ENCODE measurements at places on chromosomes 11 and 22. TPM values are rescaled to one million over a fixed set of nuclear protein-coding genes. Genes with fewer than 3 reads are reported as not detected.

EMID1 gene
- total RNA-seq, result 13.2 TPM

DNA sequence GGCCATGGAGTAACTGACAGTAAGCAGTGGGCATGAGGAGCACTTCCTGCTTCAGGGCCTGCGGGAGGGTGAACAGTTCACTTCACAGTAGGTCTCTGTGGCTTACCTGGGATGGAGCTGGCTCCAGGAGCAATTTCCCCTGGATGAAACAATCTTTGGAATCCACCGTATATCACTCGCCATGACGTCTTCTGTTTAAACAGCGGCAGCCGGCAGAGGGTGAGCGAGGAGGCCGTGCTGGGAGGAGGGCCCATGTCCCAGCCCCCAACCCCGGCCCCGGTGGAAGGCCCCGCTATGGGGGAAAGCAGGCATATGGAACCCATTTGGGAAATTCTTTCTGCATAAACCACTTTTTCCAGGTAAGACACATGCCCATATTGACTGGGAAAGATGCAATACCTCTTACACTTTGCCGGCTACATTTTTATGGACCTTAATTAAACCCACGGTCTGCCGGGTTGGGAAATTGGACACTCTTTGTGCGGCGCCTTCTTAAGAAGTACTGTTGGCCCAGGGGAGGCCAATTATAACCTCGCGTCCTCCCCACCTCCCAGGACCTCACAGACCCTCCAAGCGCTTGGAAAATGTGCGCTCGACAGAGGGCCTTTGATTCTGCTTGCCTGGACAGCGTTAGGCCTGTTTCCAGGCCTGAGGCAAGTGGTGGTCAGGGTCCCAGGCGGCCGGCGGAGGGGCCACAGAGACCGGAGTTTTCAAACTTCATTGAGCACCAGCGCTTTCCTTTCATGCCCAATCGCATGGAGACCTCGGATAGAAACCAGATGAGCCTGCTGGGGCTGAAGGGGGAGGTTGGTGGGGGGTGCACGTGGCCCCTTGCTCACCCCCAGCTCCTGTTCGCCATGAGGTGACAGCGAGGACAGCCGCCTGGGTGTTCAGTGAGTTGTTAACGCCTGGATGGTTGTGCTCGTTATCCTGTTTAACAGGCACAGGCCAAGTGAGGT, 40.4 kb downstream of the SMIM38 start:
- no peaks in the 10 kb centered on the region for H3K4me1 ChIP-seq
- no peaks in the 10 kb centered on the region for H3K27me3 ChIP-seq
- no peak overlapping the region for H3K4me3 ChIP-seq
- no peaks in the 10 kb centered on the region for H3K36me3 ChIP-seq
- no peak overlapping the region for H3K27ac ChIP-seq
- DNase-seq, result no peak

DNA sequence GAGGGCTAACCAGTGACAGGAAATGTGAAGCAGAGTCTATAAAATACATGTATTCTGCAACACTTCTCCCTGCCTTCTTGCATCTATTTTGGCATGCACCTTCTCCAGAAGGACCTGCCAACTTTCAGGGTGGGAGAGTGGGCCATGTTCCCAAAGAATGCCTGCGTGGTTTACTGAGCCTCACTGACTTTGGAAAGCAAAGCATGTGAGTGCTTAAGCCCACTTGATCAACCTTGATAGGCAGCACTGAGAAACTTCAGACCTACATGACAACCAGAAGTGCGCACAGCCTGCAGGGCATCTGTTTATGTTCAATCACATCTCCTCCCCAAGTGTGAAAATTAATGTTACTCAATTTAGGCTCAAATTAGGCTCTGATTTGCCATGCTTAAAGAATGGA, 69.2 kb downstream of the AMOTL1 start:
- no peaks in the 10 kb centered on the region for H3K36me3 ChIP-seq
- no peak for DNase-seq
- H3K4me3 ChIP-seq, result no peak overlapping the region
- H3K4me1 ChIP-seq, result no peaks in the 10 kb centered on the region
- H3K27me3 ChIP-seq, result no peaks in the 10 kb centered on the region
- H3K27ac ChIP-seq, result no peak overlapping the region

- H3K36me3 ChIP-seq, result no peaks in the 10 kb centered on the region
- H3K4me3 ChIP-seq, result no peak overlapping the region
- no peak for DNase-seq
- H3K4me1 ChIP-seq, result no peaks in the 10 kb centered on the region
Observed at GRCh38 chr22:46905834-46906233, 143.4 kb downstream of the TBC1D22A start.

DNA sequence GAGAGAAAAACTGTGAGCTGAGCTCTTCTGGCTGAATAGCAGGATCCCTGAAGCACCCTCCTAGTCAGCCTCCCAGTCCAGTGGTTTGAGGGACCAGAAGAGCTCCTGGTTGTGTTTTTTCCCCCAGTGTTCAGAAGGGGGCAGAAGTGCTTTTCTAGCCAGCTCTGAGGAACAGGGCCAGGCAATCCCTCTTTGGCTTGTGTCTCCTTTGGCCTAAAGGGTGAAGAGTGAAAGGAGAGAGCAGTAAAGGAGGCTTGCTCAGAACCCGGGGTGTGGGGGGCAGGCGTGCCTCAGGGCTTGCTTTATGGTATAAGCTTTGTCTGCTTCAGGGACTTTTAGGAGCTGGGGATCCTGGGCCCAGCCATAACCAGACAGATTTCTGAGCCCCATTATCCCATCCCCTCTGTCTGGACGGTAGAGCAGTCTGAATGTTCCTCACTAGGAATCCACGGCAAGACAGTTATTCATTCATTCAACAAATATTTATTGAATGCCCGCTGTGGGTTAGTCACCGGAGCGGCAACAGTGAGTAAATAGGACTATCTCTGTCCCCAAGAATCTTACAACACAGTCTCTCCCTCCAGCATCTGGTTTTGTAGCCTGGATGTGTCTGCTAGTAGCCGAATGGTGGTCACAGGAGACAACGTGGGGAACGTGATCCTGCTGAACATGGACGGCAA, 14.5 kb downstream of the ACP2 start:
- no peak overlapping the region for H3K4me3 ChIP-seq
- no peaks in the 10 kb centered on the region for H3K4me1 ChIP-seq
- H3K27me3 ChIP-seq, result no peaks in the 10 kb centered on the region
- peak overlapping the region; percentile 45 for H3K27ac ChIP-seq

GRK3 gene
- total RNA-seq, result 25.3 TPM

GRCh38 chr22:20296598-20296997, 23.3 kb downstream of the DGCR6L start:
- H3K4me1 ChIP-seq, result no peaks in the 10 kb centered on the region
- no peak overlapping the region for H3K4me3 ChIP-seq
- H3K36me3 ChIP-seq, result no peaks in the 10 kb centered on the region
- no peak overlapping the region for H3K27ac ChIP-seq
- peaks cover 36% of the 10 kb centered on the region for H3K27me3 ChIP-seq

GRCh38 chr22:26847046-26847445, 189.7 kb downstream of the MIAT start:
- no peak overlapping the region for H3K27ac ChIP-seq
- DNase-seq, result no peak
- H3K4me3 ChIP-seq, result no peak overlapping the region
- H3K27me3 ChIP-seq, result no peaks in the 10 kb centered on the region
- 0 out of 2 replicates have a peak, but pooled peaks cover 5% of the 10 kb centered on the region for H3K4me1 ChIP-seq

CNTN5 gene
- not detected for total RNA-seq

POU2AF3 gene
- 5.2 TPM for total RNA-seq

DNA sequence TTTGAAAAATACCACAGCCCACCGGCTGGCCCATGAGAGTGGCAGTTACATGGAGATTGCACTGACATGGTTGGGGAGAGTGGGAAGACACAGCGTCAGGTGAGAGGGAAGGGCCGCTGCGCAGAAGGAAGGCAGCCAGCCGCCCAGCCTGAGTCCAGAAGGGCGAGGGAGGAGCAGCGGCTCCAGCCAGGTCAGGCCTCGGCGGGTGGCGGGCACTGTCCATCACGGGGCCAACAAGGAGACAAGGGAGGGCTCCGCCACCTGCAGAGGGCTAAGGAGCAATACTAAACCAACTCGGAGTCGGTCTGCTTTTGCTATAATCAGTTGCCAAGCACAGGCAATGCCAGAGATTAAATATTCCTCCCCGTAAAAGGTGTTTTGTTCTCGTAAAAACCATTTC, 384.5 kb downstream of the TBC1D22A start:
- no peaks in the 10 kb centered on the region for H3K36me3 ChIP-seq
- no peaks in the 10 kb centered on the region for H3K27me3 ChIP-seq
- H3K27ac ChIP-seq, result no peak overlapping the region
- H3K4me3 ChIP-seq, result no peak overlapping the region
- H3K4me1 ChIP-seq, result no peaks in the 10 kb centered on the region

DNA sequence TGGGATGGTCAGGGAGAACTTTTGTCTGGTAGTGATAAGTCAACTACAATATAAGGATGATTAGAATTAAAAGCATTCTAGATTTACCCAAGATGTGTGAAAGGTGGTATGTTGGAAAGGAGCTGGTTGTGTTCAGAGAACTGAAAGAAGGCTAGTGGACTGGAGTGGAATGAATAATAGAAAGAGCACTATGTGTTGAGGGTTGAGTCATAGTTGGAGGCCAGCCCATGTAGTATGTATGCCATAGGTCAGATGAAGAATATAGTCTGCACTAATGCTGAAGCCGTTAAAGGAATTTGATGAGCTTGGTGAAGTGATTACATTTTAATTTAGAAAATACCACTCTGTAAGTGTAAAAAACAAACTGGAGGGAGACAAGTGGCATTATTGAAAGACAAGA, 514.1 kb downstream of the CNTN5 start:
- no peak overlapping the region for H3K4me3 ChIP-seq
- H3K27me3 ChIP-seq, result no peaks in the 10 kb centered on the region
- H3K4me1 ChIP-seq, result no peaks in the 10 kb centered on the region
- no peak for DNase-seq

DNA sequence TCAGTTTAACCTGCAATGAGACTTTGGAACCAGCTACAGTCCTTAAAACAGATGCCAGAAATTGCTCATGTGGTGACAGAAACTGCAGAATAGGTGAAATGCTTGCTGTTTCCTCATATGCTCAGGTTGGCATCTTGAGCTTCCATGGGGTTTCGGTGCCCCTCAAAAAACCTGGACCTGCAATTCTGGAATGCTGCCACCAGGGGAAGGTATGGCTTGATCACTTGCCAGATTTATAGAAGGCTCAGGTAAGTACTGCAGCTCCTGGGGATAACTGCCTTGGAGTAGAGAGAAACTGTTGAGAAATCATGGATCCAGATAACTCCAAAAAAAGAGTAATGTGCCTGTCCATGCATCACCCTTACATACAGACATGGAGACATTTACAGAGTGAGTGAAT, 113.0 kb downstream of the CTTN start:
- no peak overlapping the region for H3K27ac ChIP-seq
- DNase-seq, result peak; percentile 79
- H3K4me3 ChIP-seq, result no peak overlapping the region
- H3K27me3 ChIP-seq, result no peaks in the 10 kb centered on the region

DNA sequence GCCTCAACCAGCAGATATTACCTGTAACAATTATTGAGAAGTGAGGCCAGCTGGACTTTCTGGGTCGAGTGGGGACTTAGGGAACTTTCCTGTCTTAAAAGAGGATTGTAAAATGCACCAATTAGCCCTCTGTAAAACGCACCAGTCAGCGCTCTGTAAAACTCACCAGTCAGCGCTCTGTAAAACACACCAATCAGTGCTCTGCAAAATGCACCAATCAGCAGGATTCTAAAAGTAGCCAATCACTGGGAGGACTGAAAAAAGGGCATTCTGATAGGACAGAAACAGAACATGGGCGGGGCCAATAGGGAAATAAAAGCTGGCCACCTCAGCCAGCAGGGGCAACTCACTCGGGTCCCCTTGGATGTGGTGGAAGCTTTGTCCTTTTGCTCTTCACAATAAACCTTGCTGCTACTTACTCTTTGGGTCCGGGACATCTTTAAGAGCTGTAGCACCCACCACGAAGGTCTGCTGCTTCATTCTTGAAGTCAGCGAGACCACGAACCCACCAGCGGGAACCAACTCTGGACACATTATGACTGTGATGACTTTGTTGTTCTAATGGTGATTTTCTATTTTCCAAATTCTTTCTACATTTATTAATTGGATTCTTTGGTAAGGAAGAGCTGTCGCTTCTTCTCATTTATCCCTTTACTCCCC, 40.2 kb upstream of the FGF3 start:
- H3K27ac ChIP-seq, result no peak overlapping the region
- DNase-seq, result no peak
- H3K4me3 ChIP-seq, result no peak overlapping the region
- no peaks in the 10 kb centered on the region for H3K4me1 ChIP-seq
- no peaks in the 10 kb centered on the region for H3K27me3 ChIP-seq
- H3K36me3 ChIP-seq, result no peaks in the 10 kb centered on the region

RAG1 gene
- 1.4 TPM for total RNA-seq

DNA sequence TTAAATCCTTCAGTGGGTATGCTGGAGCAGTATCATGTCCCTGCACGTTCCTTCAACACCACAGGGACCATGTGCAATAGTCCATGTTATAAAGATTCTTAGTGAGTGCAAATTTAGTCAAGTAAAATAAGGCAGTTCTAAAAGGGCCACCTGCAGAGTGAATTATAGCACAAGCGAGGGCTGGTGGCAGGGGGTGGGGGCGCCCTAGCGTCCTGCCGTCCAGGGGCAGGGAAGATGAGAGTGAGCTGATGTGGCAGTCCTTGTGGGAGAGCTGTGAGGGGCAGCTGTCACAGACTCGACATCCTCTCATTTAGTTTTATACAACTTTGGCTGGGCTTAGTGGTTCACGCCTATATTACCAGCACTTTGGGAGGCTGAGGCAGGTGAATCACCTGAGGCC, 29.1 kb downstream of the FAM118A start:
- H3K27me3 ChIP-seq, result no peaks in the 10 kb centered on the region
- no peak overlapping the region for H3K27ac ChIP-seq
- H3K4me1 ChIP-seq, result no peaks in the 10 kb centered on the region
- H3K4me3 ChIP-seq, result no peak overlapping the region
- DNase-seq, result no peak

DNA sequence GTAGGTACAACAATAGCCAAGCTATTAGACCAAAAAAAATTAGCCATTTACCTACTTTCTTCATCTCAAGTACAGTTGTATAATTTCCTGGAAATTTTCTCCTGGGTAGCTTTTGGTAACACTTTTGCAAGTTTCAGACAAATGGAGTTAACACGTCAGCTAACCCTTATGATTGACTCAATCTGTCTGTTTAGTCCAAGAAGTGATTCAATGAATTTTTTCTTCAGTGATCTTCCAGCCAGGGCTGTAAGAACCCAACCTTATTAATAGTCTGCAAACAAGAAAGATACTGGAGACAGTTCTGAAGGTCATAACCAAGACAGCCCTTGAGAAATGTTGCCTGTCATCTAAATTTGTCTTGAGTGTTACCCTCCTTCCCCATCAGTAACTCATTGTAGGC, 30.1 kb upstream of the FIBIN start:
- DNase-seq, result no peak
- H3K27ac ChIP-seq, result no peak overlapping the region
- H3K4me3 ChIP-seq, result no peak overlapping the region
- no peaks in the 10 kb centered on the region for H3K36me3 ChIP-seq
- H3K4me1 ChIP-seq, result peaks cover 7% of the 10 kb centered on the region

MMP12 gene
- not detected for total RNA-seq

DNA sequence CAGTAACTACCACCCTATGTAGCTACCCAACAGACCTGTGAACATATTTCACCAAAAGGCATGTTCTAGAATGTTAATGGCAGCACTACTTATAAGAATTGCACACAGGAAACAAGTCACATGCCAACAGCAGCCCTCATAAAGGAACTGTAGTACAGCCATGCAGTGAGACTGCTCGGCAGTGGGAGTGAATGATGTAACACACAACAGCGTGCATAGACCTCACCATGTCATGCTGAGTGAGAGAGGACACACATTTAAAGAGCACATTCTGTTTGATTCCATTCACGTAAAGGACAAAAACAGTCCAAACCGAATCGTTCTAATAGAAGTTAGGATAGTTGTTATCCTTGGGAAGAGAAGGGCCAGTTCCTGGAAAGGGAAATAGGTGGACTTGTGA, 27.2 kb upstream of the KIRREL3 start:
- no peaks in the 10 kb centered on the region for H3K4me1 ChIP-seq
- DNase-seq, result no peak
- no peaks in the 10 kb centered on the region for H3K27me3 ChIP-seq
- no peak overlapping the region for H3K4me3 ChIP-seq
- no peak overlapping the region for H3K27ac ChIP-seq
